ENCODE measurements at places on chromosomes 16 and 17. TPM values are rescaled to one million over a fixed set of nuclear protein-coding genes. Genes with fewer than 3 reads are reported as not detected.

Gene WNT9B
- 0.21 TPM for total RNA-seq

DNA sequence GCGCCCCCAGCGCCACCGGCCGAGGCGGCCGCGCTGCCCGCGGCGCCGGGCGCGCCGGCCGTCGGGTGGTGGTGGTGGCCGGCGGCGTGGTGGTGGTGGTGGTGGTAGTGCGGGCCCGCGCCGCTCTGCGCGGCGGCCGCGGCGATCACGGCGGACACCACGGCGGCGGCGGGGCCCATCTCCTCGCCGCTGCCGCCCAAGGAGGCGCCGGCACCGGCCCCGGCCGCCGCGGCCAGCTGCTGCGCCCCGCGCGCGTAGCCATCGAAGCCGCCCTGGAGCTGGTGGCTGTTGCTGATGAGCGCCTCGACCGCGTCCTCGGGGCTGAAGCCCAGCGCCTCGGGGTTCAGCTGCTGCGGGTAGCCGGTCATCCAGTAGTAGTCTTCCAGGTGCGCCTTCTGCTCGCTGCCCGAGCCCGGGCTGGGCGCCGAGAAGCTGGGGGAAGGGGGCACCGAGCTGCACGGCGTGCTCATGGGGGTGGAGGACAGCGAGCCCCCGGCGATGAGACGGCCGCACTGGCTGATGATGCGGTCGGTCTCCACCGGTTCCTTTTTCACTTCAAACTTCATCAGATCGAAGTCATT lies 1.2 kb downstream of the MAF start:
- ATAC-seq = peak; percentile 23

- ATAC-seq = no peak
Measured at GRCh38 chr17:48297825-48298224, 132.2 kb downstream of the SKAP1 start.

- no peak for ATAC-seq
Measured at GRCh38 chr16:2237102-2237482, 848 bp downstream of the DNASE1L2 start.

DNA sequence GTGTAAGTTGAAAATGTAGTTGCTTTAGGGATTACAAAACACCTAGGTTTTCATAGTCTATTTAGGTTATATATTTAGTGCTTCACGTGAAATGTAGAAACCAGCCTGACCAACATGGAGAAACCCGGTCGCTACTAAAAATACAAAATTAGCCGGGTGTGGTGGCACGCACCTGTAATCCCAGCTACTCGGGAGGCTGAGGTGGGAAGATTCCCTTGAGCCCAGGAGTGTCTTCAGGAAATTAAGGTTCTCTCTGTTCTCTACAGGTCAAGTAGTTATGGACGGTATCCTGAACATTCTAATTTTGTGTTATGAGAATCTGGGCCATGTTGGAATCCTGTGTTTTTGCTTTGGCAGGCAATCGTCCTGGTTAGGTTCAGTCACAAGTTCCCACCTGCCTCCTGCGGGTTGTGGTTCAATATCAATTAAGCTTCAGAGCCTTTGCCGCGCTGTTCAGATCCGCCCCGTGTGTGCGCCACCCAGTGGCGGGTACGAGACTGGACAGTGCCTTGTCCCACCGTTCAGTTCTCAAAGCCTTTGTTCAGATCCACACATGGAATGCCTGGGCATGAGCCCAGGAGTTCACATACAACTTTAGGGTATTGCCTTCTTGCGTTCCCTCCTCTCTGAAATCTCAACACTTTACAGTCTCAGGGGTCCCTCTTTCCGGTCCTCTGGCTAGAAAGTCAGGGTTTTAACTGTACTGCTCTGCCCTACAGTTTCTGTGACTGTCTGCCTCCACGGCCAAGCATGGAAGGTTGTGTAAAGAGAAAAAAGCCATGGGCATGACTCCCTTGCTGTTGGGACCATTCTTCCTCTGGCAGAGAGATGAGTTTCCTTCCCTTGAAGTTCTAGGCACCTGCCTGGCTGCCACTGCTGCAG lies 41.7 kb downstream of the HEATR6 start:
- ATAC-seq = peak; percentile 86

- peak; percentile 53 for ATAC-seq
Measured at GRCh38 chr17:38590988-38591758, 14.6 kb downstream of the SRCIN1 start.

DNA sequence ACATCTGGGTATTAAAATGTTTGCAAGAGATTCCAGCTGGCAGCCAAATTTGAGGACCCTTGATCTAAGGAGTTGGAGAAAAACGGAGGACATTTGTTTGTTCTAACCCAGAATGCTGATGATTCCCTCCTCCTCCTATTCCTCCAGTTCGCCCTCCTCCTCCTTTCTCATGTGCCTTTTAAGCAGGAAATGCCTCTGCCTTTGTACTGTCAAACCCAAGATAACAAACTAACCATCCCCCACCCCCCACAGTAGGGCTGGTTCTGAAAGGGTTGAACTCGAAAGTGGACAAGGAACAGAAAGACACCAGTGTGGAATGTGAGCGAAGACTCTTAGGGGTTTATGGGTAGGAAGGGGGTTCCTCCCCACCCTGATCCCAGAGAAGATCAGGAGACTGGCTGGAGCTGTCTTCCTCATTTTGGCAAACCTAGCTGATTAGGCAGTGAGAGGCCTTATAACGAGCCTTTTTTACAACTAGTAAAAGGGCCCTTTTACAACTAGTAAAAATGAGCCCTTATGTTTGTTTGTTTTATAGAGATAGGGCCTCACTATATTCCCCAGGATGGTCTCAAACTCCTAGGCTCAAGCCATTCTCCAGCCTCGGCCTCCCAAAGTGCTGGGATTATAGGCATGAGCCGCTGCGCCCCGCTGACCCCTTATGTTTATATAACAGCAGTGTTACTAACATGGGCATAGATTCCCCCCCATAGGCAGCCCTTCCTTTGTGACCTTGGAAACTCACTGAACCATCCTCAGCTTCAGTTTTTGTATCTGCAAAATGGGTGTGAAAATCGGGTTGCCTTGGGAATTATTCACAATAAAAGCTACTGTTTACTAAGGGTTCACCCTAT lies 975 bp downstream of the CHD9 start:
- ATAC-seq = peak; percentile 15

GRCh38 chr16:52408191-52408845 lies 138.6 kb downstream of the TOX3 start:
- ATAC-seq = no peak

DNA sequence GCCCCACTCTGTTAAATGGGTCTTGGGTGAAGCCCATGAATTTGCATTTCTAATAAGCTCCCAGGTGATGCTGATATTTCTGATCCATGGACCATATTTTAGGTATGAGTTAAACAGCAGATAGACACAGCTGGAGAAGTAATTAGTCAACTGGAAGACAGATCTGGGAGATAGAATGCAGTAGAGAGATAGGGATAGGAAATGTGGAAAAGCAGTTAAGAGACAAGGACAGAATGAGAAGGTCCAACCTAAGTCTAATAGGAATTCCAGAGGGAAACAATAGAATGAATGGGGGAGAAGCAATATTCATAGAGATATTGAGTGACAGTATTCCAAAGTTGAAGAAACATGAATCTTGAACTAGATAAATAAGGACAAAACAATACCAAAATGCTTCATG lies 71.7 kb downstream of the GPRC5B start:
- no peak for ATAC-seq

- ATAC-seq = no peak
Measured at GRCh38 chr17:81656835-81657234, 493 bp upstream of the PDE6G start.

GRCh38 chr17:39054111-39054645 lies 87.0 kb upstream of the FBXO47 start:
- ATAC-seq = no peak

DNA sequence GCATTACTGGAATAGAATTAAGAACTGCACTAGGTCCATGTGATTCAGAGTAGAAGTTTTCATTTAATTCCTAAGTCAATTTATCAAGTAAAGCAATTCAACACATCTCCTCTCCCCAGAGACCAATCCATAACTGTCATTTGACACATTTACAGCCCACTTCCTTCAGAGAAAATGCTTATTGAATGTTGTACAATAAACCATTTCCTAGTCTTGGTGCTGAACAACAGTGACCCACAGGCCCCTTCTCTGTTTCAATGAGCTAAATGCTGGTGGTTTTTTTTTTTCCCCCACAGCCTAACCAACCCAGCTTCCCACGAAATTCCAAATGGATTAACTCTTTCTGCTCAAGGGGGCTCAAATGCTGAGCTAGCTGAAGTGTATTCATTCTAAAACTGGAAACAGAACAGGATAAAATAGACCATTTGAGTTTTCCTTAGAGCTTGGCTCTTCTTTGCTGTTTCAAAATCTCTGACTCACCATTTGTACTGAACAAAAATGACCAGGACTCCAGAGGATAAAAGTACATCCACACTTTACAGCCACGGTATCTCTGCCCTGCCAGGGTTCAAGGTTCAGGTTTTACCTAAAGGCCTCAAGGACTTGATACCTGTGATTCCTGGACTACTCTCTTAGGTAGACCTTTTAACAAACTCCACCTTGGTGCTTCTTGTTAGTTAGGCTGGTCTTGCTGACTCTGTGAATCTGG lies 62.3 kb downstream of the TMEM100 start:
- ATAC-seq = peak; percentile 94

- peak; percentile 4 for ATAC-seq
Measured at GRCh38 chr17:59427425-59427921, 96.0 kb downstream of the YPEL2 start.

- peak; percentile 60 for ATAC-seq
Measured at GRCh38 chr17:80832266-80832676, 159.4 kb upstream of the CHMP6 start.
